Left ventricle myocardium inferior (tissue), 1 donor: ENCODE measurements at places on chromosomes 1 and 21. TPM values are rescaled to one million over a fixed set of nuclear protein-coding genes. Genes with fewer than 3 reads are reported as not detected.
A peak's percentile ranks its signal among the peaks of the same experiment; 100 is the strongest.

DNA sequence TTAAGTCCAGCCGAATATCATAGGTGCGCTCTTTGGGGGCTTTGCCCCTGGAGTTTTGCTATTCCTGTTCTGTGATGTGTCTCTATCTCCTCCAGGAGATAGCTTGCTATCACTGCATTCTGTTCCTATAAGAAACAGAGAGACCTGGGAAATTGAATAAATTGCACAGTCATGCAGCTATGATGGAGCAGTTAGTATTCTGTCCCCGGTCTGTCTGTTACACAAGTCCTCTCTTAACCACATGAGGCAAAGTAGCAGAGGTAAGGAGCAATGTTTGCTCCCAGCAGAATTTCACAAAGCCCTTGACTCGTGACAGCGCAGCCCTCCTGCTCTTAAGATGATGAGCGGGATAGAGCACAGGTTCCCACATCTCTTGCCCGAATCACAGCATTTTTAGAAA, 63.9 kb upstream of the GRHL3 start:
- no peak for DNase-seq

- no peak for DNase-seq
These were observed 30.1 kb downstream of the PALMD start for GRCh38 chr1:99675994-99676393.

The OR10J1 gene
- total RNA-seq = not detected

- DNase-seq = peak; percentile 57
These were observed 82.2 kb upstream of the BMP8A start for GRCh38 chr1:39409055-39409816.

The LCK gene
- total RNA-seq = 0.63 TPM

DNA sequence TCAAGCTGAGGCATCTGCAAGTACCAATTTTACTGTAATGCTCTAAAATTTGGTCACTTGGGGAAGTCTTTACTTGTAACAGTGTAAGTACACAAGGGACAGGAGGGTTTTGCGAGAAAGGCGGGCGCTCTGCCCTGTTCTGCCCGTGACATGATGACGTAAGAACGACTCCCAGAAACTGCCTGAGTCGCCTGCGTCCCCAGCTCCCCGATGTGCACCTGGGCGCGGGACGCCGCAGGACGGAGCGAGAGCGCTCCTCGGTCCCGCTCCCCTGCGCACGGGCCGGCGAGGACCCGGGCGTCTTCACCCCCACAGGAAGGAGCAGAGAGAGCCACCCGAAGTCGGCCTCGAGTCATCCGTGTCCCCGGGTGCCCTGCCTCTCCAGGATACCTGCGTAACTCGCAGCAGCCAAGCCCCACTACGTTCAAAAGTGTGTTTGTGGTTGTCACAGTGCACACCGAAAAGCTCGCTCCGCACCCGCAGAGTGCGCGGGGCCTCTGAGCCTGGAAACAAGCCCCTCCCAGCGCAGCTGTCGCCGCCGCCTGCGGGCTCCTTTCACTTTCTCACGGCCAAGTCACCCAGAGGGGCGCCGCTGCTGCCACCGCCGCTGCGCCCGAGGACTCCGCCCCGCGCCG, 3.3 kb upstream of the ZBTB18 start:
- DNase-seq = peak; percentile 71

DNA sequence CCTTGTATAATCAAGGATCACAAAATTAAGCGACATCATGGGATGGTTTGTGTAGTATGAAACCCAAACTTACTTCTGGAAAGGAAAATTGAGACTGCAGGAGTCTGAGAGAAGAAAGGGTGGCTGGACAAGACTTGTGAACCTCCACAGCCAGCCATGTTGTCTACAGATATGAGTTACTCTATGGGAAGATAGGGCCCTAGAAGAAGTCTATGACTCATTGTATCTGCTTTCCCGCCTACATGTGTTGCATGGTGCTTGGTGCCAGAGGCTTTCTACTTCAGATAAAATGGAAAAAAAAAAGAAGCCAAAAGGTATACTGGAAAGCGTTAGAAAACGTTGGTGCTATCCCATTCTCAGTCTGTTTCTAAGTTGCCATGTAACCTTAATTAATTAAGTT, 18.7 kb upstream of the OR6N2 start:
- DNase-seq = no peak

The GOLT1A gene
- total RNA-seq = not detected

The PRELP gene
- 22.5 TPM for total RNA-seq

DNA sequence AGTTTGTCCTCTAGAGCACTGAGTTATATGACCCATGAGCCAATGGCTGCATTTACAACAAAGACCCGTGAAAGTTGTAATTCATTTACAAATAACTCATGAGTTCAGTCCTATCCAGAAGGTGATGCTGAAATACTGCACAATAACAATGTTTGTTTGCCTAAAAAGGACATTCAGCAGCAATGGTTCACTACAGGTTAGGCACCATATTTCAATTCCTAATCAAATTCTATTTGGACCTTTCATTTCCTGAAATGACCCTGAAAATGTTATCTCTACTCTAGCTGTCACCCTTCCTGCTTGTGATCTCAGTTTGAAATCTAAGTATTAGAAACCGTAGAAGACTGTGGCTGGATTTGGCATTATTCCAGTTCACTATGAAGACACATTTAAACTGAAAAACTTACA, 191.2 kb upstream of the SAMSN1 start:
- no peak for DNase-seq

DNA sequence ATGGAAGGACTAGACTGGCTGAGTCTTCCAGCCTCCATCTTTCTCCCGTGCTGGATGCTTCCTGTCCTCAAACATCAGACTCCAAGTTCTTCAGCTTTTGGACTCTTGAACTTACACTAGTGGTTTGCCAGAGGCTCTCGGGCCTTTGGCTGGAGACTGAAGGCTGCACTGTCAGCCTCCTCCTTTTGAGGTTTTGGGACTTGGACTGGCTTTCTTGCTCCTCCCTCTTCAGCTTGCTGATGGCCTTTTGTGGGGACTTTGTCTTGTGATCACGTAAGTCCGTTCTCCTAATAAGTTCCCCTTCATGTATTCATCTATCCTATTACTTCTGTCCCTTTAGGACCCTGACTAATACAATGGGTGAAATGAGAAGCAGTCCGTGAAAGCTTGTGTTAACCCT, 196.4 kb downstream of the KAZN start:
- no peak for DNase-seq

GRCh38 chr1:107637101-107637500, 327.9 kb downstream of the VAV3 start:
- DNase-seq = no peak

DNA sequence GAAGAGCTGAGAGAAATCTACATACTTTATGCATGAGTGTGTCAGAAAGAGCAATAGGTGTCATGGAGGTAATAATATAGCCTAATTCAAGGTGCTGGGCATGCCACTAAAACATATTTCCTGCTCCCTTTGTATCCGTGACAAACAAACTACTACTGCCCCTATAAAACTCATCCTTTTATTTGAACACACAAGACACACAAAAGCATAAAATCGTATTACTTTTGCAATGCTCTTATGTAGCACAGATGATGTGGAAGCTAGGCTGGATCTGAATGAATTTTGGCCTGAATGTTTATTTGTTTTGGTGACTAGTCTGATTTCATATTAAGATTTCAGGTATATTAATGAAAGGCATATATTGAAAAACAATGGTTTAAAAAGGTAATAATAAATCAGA, 239.3 kb upstream of the NEGR1 start:
- no peak for DNase-seq

The CHIA gene
- not detected for total RNA-seq

- DNase-seq = no peak
These were observed 71.2 kb downstream of the LRRC40 start for GRCh38 chr1:70134148-70134547.

GRCh38 chr1:223000632-223001031, 142.4 kb downstream of the TLR5 start:
- DNase-seq = no peak

DNA sequence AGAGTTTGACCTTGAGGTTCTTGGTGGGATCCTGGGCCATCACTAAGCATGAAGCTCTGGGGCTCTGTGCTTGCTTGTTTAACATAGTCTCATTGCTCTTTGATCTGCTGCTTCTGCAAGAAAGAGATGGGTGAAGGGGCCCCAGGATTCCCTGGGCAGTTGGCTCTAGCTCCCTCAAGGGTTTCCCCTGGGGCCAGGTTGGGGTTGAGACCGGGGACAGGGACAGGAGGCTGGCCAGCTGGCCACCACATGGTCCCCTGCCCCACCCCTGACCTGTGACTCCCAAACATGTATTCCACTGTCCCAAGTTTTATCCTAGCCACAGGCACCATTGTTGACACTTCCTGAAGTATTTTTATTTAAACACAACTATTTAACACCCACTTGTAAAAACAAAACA, 69.5 kb downstream of the FHAD1 start:
- no peak for DNase-seq

The UHMK1 gene
- 20.7 TPM for total RNA-seq

- no peak for DNase-seq
These were observed 10.0 kb downstream of the RAB4A start for GRCh38 chr1:229280921-229281320.

The LPAR3 gene
- total RNA-seq = 16.2 TPM

DNA sequence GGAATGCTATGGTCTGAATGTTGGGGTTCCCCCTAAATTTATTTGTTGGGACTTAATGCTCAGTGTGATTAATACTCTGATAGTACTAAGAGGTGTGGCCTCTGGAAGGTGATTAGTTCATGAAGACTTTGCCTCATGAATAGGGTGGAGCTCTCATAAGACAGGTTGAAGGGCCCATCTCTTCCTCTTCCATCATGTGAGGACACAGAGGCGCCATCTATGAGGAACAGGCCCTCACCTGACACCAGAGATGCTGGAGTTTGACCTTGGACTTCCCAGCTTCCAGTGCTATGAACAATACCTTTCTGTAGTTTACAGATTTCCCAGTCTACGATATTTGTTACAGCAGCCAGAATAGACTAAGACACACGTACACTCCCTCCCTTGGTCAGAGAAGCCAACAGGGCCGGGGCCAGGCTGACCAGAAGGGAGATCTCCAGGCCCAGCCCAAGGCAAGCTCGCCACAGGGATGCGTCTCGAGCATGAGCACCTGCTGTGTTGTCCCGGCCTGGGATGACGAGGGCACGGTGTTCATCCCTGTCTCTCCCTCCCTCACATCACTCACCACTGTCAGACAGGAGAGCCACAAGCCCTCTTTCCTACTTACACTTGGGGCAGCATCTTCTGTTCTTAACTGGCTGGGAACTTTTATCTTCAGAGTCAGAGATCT, 4.7 kb upstream of the ABCG1 start:
- DNase-seq = no peak

DNA sequence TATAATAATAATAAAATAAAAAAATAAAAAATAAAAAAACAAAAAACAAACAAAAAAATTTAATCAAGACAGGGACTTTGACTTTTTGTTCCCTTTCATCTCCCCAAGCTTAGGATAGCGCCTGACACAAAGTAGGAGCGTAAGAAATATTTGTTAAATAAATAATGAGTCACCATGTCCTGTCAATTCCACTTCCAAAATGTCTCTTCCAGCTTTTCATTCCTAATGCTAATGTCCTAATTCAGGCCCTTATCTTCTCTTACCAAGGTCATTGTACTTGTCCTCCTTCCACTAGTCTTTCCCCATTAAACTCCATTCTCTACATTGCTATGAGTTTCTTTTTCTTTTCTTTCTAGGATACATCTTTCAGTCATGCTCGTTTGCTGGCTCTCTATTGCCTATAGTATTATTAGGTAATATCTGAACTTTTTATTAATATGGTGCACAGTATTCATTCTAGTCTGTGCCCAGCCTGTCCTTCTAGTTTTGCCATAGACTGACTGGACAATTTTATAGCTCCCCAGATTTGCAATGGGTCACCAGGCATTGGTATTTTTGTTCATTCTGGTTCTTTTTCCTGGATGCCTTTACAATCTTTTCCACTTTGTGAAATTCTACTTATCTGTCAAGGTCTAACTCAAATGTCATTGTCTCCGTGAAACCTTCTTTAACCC, 11.4 kb downstream of the NEXN start:
- DNase-seq = no peak

- peak; percentile 85 for DNase-seq
These were observed 11.0 kb downstream of the PLEKHA6 start for GRCh38 chr1:204348722-204349121.

GRCh38 chr21:31133243-31133830, 95.1 kb upstream of the KRTAP19-8 start:
- DNase-seq = no peak

DNA sequence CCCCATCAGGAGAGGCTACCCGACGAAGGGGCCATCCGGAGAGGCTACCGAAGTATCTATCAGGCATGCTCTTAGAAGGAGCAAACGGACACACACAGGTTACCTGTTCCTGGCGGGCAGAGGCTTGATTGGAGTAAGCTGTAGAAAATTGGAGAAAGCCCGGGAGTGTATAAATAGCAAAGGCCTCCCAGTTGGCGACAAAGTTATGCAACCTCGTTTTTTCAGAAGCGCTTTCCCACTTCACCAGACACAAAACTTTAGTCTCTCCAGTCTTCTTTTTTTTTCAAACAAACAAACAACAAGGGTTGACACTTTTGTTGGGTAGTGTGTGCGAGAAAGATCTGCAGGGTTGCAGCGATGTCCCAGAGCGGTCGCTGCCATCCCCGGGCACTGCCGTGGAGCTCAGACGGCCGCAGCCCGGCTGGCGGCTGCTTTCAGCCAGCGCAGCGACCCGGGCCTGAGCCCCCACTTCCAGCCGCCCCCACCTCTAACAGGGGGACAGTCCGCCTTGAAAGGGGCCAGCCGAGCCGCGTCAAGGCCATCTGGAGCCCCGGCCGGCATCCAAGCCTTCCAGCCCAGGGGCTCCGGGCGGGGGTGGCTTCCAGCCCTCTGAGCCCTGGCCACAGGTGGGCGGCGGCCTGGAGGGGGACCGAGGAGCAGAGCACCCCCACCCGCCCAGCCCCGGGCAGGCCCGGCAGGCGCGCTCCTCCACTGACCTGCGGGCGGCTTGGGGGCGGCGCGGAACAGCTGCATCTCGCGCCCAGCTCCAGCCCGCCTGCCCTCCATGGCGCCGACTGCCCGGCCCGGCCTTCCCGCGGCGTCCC, 616 bp downstream of the MCOLN3 start:
- DNase-seq = peak; percentile 16

The YRDC gene
- 5.7 TPM for total RNA-seq

The WDR64 gene
- total RNA-seq = not detected

The SEC16B gene
- 1.9 TPM for total RNA-seq

The PCP4L1 gene
- not detected for total RNA-seq

The BCAR3 gene
- 23.5 TPM for total RNA-seq

The LYPD8 gene
- total RNA-seq = not detected
